ENCODE measurements at places on chromosomes 1 and 21.

- DNase-seq = peak; percentile 34
Observed at GRCh38 chr1:60390593-60391282, 317.2 kb upstream of the C1orf87 start.

DNA sequence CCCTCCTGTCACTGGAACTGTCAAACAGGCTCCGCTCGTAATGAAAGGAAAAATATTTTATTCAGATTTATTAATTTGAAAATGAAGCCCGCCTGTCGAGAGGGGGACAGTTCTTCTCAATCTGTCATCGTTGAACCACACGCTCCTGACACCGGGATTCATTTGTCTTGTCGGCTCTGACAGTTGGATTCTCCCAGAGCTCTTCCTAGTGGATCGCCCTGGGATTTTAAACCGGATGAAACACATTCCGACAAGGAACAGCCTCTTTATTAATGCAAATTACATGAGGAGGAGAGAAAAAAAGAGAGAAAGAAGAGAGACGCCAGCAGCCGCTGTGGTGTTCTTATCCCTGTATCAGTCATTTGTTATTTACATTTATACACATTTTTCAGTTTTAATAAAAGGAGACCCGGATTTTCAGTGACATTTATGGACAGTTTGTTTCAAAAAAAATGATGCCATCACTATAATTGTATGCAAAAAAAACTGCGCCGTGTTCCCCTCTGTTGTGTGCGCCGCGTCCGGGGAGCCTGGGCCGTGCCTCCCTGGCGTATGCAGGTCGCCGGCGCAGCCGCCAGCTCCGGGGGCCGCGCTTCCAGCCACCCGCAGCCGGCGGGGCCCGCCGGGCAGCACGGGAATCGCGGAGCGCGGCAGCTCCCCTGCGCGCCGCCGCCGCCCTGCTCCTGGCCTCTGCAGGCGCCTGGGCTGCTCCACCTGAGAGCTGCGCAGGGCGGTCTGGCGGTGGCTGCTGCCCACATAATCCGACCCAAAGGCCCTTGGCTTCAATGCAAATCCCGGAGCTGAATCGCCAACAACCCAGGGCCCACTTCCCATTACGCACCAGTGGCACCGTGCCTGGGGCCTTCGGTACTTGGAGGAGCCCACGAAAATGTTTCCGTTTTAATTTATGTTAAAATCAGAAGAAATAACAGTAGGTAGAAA lies 237.9 kb upstream of the PBX1 start:
- DNase-seq = peak; percentile 1

DNA sequence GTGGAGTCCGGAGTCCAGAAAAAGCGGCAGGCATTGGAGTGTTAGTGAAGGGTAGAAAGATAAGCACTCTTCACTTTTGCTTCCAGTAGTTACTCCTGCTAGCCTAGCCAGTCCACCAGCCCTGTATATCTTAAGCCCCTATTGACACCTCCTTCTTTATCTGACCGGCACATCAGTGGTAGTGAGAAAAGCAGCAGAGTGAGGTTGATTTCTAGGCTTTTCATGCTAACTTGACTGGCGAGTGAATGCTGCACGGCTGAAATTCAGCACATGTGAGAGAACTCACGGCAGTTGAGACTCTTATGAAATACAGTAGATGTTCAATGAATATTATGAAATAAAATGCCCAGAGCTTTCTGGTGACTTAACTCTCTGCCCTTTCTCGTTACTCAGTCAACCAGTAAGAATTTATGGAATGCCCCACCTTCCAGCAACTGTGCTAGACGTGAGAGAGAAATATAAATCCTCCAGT lies 128.2 kb downstream of the CACHD1 start:
- DNase-seq = no peak

DNA sequence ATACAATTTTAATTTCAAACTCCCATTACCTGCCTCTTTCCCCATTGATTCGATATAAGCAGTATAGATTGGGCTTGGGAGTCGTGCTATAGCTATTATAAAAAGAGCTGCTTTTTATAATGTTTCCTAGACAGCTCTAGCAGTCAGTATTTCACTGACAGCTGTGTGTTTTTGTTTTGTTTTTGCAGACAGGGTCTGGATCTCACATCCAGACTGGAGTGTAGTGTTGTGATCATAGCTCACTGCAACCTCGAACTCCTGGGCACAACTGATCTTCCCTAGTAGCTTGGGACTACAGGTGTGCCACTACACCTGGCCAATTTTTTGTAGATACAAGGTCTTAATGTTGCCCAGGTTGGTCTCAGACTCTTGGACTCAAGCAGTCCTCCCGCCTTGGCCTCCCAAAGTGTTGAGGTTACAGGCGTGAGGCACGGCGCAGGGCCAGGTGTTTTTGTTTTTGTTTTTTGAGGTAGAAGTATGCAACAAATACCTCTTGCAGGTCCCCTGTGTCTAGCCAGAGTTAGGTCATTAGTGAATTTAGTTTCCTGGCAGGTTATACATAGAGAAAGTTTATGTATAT lies 1.7 kb downstream of the NASP start:
- DNase-seq = no peak

DNA sequence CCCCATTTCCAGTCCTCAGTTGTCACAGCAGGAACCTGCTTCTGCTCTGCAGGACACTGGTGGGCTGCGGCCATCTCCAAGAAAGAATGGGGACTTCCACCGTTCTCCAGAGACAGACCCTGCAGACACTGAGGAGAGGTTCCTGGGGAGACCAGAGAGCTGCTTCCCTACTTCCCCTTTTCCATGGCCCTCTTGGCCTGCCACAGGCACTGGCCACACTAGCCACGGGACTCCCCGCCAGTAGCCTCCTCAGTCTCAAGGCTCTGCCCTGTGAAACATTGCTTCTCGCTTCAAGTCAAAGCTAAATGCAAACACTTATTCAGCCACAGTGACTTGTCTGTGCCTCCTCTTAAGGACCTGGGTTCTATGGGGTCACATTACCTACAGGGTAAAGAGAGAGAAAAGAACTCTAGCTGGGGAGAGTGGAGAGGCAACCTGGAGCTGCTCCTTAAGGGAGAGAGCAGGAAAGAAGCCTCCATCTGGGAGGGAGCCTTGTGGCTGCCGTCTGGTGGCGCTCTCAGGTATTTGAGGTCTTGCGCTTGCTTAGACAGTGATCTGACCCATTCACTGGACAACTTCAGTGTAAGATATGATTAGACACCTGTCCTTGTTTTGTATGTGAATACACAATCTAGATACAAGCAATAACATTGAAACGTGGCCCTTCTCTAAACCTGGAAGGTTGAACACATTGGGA lies 5.4 kb upstream of the SLAMF8 start:
- peak; percentile 60 for DNase-seq

DNA sequence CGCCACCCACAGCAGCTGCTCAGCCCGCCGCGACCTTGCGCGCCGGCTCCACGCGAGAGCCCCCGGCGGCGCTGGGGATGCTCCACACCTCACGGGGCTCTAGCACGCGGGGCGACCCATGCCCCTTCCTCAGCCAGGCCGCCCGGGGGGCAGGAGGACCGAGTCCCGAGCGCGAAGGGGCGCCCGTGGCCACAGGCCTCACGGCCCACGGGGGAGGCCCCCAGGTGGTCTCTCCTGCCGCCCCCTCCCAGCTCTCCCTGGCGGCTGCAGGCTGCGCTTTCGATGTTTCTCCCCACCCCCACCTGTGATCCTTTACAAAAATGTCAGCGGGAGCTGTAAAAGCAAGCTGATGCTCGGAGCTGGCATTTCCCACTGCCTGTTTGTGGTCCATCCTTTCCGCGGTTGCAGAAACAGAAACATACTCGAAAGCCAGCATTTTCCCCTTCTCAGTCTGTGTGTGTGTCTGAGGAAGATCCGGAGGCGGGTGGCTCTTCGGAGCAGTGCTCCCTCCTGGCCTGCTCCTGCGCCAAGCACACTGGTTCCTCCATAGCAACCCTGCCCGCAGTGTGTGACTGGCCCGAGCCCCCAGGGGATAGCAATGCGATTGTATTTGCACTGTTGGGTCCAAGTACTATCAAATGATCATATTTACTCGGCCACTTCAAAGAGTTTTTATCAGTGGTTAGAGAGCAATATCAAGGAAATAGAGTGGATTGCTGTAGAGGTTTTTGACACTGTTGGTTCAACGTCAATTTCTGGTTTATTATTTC lies 2.1 kb downstream of the KIF26B start:
- DNase-seq = no peak

GRCh38 chr1:36134505-36135329 lies 9.7 kb upstream of the COL8A2 start:
- DNase-seq = peak; percentile 65

- peak; percentile 49 for DNase-seq
Observed at GRCh38 chr1:167401260-167401873, 117.0 kb downstream of the CD247 start.

GRCh38 chr1:96973605-96974004 lies 252.0 kb downstream of the PTBP2 start:
- peak; percentile 55 for DNase-seq

DNA sequence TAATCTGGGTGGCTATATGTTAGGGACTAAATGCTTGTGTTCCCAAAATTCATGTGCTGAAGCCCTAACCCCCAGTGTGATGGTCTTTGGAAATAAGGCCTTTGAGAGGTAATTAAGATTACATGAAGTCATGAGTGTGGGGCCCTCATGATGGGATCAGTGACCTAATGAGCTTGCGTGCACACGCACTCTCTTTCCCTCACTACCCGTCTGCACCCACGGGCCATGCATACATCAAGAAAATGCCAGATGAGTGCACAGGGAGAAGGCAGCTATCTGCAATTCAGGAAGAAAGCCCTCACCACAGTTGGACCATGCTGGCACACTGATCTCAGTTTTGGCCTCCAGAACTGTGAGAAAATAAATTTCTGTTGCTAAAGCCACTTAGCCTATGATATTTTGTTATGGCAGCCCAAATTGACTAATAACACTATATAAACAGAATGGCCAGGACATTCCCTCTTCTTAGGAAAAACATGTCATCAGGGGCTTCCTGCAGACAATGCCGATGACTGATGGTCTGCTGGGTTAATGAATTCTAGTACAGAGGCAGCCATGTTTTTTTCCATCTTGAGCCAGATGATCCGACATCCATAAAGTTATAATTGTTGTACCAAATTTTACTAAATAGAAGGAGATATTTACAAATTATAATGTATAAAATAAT lies 18.1 kb upstream of the MYOG start:
- DNase-seq = no peak

GRCh38 chr1:46940307-46940706 lies 969 bp downstream of the CYP4A11 start:
- no peak for DNase-seq

DNA sequence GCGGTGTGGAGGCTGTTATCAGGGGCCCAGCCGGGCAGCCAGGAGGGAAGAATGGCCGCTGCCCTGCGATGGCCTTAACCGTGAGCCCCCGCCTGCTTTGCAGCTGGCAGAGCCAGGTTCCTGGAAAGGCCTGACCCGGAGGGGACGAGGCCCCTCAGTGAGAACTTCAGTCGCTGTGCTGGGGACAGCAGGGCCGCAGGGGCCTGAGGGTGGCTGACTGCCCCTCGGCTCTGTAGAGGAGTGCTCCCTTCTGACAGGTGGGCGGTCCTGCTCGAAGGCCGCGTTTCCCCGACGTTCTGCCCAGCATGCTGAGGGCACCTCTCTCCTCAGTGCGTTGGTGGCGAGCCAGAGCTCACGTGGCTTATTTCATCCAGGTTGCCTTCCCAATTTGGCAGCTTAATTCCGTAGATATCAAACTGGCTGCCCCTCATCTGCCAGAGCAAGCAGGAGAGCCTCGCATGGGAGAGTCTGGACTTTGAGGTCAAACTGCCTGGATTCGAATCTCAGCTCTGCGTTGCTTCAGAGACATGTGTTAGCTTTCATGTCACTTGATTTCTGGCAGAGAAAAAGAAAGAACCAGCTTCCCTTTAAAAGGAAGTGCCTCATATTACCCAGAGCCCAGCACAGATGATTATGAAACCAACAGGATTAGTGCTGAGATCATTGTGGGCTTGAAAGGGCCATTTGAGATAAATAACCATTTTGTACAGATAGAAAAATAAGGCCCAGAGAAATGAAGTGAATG lies 239.8 kb downstream of the SDCCAG8 start:
- DNase-seq = peak; percentile 63

- DNase-seq = no peak
Observed at GRCh38 chr1:196546272-196547111, 61.7 kb downstream of the KCNT2 start.

- DNase-seq = no peak
Observed at GRCh38 chr1:205323794-205324193, 2.2 kb upstream of the NUAK2 start.

- DNase-seq = no peak
Observed at GRCh38 chr1:88982055-88982454, 10.4 kb downstream of the KYAT3 start.

DNA sequence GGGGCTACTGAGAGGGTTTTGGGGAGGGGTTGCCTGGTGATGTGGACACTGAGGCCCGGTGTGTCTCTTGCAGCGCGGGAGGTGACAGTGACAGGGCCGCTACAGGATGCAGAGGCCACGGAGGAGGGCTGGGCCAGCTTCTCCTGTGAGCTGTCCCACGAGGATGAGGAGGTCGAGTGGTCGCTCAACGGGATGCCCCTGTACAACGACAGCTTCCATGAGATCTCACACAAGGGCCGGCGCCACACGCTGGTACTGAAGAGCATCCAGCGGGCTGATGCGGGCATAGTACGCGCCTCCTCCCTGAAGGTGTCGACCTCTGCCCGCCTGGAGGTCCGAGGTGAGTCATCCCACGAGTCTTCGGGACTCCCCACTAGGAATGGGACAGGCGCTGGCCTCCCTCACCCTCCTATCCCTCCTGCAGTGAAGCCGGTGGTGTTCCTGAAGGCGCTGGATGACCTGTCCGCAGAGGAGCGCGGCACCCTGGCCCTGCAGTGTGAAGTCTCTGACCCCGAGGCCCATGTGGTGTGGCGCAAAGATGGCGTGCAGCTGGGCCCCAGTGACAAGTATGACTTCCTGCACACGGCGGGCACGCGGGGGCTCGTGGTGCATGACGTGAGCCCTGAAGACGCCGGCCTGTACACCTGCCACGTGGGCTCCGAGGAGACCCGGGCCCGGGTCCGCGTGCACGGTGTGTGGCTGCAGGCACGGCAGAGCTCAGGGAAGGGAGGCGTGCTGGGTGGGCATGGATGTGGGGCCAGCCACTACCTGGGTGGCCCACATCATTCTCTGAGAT lies 72.5 kb downstream of the OBSCN start:
- DNase-seq = no peak

GRCh38 chr21:37784591-37785318 lies 131.5 kb downstream of the KCNJ6 start:
- peak; percentile 94 for DNase-seq

DNA sequence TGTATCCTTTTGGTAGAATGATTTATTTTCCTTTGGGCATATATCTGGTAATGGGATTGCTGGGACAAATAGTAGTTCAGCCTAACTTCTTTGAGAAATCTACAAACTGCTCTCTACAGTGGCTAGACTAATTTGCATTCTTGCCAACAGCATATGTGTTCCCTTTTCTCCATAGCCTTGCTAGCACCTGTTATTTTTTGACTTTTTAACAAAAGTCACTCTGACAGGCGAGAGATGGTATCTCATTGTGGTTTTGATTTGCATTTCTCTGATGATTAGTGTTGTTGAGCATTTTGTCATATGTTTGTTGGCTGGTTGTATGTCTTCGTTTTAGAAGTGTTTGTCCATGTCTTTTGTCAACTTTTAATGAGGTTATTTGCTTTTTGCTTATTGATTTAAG lies 99.8 kb downstream of the UCK2 start:
- no peak for DNase-seq
